ENCODE measurements at places on chromosomes 5 and 9. TPM values are rescaled to one million over a fixed set of nuclear protein-coding genes. Genes with fewer than 3 reads are reported as not detected.

- H3K36me3 ChIP-seq: peaks cover 23% of the 10 kb centered on the region
- H3K27ac ChIP-seq: no peak overlapping the region
- H3K27me3 ChIP-seq: no peaks in the 10 kb centered on the region
- DNase-seq: no peak
Measured at GRCh38 chr5:80871541-80871961, 88.6 kb upstream of the RASGRF2 start.

- H3K4me3 ChIP-seq: no peak overlapping the region
- peaks cover 7% of the 10 kb centered on the region for H3K36me3 ChIP-seq
- peaks cover 3% of the 10 kb centered on the region for H3K4me1 ChIP-seq
- H3K27me3 ChIP-seq: no peaks in the 10 kb centered on the region
Measured at GRCh38 chr5:126816649-126817048, 39.7 kb downstream of the LMNB1 start.

The CARTPT gene
- total RNA-seq: not detected

The CDH12 gene
- not detected for total RNA-seq

The COL15A1 gene
- not detected for total RNA-seq

The GADD45G gene
- 6.0 TPM for total RNA-seq

The KCNMB1 gene
- not detected for total RNA-seq

DNA sequence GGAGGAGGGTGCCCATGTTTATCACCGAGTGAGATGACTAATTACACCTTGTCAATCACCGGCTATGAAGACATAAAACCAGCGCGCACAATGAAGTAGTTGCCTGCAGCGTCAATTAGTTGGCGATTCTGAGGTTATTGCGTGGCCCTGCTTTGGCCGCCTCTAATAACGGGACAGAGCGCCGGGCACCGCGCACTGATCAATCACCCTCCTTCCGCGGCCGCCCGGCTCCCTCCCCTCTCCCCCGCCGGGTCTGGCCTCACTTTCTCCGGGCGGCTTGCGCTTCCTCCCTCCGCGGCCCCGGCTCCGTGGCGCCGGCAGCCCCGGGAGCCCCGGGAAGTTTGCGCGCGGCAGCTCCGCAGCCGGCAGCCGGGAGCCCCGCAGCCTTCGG lies 3.3 kb upstream of the LHX2 start:
- no peak overlapping the region for H3K4me3 ChIP-seq
- no peak overlapping the region for H3K27ac ChIP-seq
- peaks cover 5% of the 10 kb centered on the region for H3K4me1 ChIP-seq
- H3K36me3 ChIP-seq: no peaks in the 10 kb centered on the region
- DNase-seq: no peak

DNA sequence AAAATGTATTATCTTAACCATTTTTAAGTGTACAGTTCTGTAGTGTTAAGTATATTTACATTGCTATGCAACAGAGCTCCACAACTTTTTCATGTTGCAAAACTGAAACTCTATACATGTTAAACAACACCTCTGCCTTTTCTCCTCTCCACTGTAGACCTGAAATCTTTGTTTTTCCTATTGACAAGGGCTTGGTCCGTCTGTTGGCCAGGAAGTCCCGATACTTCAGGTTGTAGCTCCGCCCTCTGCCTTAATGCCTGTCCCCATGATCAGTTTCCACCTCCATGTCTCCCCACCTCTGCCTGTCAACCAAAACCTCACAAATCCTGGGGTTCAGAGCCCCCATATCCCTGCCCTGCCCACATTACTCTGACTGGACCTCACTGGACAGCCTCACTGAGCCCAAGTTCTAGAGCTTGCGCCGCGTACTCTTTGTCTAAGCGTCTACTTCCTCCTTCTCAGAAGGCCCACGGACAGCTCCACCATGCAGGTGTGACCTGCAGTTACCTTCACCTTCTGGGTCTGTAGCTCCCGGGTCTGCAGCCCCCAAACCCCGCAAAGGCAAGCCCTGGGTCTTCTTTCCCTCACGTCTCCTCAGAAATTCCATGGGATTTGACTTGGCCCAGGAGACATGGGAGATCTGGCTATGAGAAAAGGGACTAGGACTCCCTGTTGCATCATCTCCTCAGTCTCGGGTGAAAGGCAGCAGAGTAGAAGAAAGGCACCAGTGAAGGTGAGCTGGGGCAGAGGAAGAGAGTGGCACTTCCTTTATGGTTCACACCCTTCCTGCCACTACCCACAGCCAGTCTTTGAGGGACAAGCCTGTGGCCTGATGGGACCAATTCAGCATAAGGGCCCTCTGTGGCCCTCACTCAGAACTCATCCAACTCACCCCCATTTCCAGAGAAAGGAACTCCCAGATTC lies 8.0 kb downstream of the GLIPR2 start:
- peak overlapping the region; percentile 91 for H3K27ac ChIP-seq
- no peaks in the 10 kb centered on the region for H3K36me3 ChIP-seq
- peak overlapping the region; percentile 70 for H3K4me3 ChIP-seq
- DNase-seq: no peak
- H3K4me1 ChIP-seq: peaks cover 98% of the 10 kb centered on the region

DNA sequence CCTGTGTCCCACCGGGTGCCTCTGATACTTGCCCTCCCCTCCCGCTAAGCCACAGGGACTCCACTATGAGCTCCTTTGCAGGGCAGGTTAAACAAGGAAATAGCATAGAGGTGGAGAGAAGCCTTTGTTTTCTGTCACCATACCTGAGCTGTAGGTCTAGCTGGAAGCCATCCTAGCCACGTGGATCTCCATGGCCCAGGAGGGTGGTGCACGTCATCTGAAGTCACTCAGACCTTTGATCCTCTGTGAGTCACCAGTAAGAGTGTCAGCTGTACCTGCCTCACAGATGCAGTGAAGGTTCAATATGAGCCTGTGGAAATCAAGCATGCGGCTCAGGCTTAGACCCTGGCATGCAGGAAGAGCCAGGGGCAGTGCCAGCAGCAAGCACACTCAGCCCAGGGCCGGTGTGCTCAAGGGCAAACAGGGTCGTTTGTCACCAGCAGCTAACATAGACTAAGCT lies 55.1 kb downstream of the ASS1 start:
- no peak overlapping the region for H3K27ac ChIP-seq
- no peaks in the 10 kb centered on the region for H3K36me3 ChIP-seq
- no peak for DNase-seq
- peaks cover 26% of the 10 kb centered on the region for H3K27me3 ChIP-seq

- H3K36me3 ChIP-seq: no peaks in the 10 kb centered on the region
- H3K4me1 ChIP-seq: no peaks in the 10 kb centered on the region
- no peak overlapping the region for H3K4me3 ChIP-seq
- DNase-seq: no peak
- H3K27me3 ChIP-seq: no peaks in the 10 kb centered on the region
- H3K27ac ChIP-seq: no peak overlapping the region
Measured at GRCh38 chr5:147645197-147645596, 135.3 kb upstream of the DPYSL3 start.

- no peaks in the 10 kb centered on the region for H3K36me3 ChIP-seq
- no peak overlapping the region for H3K27ac ChIP-seq
- no peak for DNase-seq
- H3K4me1 ChIP-seq: no peaks in the 10 kb centered on the region
- no peaks in the 10 kb centered on the region for H3K27me3 ChIP-seq
Measured at GRCh38 chr5:97115932-97116331, 26.5 kb downstream of the LIX1 start.

DNA sequence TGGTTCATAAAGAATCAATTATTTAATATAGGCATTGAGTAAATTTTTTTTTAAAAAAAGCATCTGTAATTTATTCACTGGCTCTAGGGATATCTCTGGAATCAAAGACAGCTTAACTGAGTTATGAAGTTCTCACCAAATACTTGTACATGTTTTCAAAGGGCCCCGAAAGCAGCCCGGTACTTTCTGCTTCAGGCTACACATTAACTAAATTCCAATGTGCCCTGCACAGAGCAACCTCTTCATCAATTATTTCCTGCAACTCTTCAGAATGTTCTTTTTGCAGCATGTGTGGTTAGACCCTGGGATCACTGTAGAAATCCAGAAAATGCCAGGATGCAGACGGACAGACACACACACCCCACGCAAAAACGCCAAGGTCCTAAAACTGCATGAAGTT lies 209.0 kb downstream of the EFNA5 start:
- no peaks in the 10 kb centered on the region for H3K27me3 ChIP-seq
- H3K4me1 ChIP-seq: no peaks in the 10 kb centered on the region
- DNase-seq: no peak
- no peak overlapping the region for H3K4me3 ChIP-seq

DNA sequence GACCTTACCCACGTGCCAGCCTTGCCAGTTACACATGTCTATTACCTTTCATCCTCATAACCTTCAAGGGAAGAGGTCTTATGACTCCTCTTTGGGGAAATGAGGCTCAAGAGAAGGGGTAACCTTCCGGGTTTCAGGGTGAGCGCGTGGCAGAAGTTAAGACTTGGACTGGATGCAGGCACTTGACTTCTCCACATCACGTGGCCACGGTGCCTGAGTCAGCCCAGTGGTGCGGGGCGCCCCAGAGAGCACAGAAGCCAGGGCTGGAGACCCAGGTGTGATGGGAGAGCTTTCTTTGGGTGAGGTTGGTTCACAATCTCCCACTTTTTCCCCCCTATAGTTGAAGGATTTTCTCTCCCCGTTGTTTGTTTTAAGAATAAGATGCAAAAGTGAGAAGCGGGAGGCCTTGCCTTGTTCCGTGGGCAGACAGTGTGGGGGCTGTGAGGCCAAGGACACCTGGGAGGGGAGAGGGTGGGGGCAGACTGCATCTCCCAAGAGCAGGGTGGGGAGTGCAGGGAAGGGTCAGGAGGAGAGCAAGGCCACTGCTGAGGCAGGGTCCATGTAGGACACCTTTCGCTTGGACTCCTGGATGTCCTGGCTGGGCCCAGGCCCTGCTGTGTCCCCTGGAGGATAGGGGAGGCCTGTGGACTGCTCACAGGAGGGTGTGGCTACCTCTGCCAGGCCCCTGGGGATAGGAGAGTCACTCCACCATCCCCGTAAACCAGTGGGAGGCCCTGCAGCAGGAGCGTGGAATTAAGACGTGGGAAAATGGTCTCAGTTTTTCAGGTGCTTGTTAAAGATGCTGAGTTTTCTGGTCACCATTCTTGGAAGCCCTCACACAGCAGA lies 90.0 kb upstream of the CTSL start:
- no peaks in the 10 kb centered on the region for H3K4me1 ChIP-seq
- H3K36me3 ChIP-seq: no peaks in the 10 kb centered on the region
- H3K27ac ChIP-seq: no peak overlapping the region
- no peaks in the 10 kb centered on the region for H3K27me3 ChIP-seq
- H3K4me3 ChIP-seq: no peak overlapping the region

DNA sequence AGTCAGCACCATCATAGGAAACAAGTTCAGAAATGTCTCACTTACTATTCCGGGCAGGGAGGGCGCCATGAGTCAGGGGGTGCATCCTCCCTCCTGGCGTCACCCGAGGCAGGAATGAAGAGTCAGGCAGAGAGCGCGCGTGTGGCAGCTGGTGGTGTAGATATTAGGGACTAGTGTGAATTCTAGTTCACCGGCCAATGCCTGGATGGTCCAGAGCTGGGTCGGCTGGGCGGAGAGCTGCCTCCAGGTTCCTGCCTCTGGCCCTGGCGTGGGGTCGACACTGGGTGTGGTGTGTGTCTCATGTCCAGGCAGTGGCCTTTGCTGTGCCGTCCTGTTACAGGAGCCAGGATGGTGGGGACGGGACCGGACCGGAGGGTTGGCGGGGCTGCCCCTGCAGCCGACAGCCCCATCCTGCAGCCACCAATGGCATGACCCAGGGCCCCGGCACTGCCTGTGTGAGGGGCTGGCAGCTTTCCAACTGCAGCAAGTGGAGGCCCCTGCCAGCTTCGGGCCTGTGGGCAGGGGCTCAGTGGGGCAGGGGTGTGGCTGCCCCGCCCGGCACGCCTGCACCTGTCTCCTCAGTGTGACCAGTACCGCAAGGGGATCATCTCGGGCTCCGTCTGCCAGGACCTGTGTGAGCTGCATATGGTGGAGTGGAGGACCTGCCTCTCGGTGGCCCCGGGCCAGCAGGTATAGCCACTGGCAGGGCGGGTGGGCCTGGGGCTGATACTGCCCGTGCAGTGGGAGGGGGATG lies 9.1 kb downstream of the DIPK1B start:
- no peak for DNase-seq
- H3K27me3 ChIP-seq: peaks cover 13% of the 10 kb centered on the region
- H3K4me3 ChIP-seq: no peak overlapping the region
- peaks cover 5% of the 10 kb centered on the region for H3K4me1 ChIP-seq

- H3K27me3 ChIP-seq: peaks cover 6% of the 10 kb centered on the region
- no peaks in the 10 kb centered on the region for H3K36me3 ChIP-seq
- no peaks in the 10 kb centered on the region for H3K4me1 ChIP-seq
- H3K4me3 ChIP-seq: no peak overlapping the region
- DNase-seq: no peak
- no peak overlapping the region for H3K27ac ChIP-seq
Measured at GRCh38 chr5:174402222-174402812, 322.1 kb upstream of the MSX2 start.

The NSG2 gene
- total RNA-seq: not detected

The PCDHB8 gene
- not detected for total RNA-seq

DNA sequence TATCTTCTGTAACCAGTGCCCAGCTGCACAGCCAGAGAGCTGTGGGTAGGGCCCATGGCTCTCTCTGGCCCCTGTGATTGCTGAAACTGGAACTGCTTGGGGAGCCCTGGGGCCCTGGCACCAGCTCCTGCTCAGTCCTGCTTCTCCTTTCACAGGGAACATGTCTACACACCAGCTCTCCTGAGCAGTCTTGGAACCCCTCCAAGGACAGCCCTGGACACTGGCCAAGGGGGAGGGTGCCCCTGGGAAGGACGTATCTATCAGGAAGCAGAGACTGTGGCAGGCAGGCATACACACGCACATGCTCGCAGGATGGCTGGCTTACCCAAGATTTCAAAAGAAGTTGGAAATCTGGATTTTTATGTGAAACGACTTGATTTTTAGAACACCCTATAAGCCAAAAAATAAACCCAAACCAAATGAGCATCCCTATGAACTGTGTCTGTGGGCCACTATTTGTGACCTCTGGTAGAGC lies 8.8 kb upstream of the TRAF1 start:
- H3K27ac ChIP-seq: peak overlapping the region; percentile 75
- peaks cover 62% of the 10 kb centered on the region for H3K4me1 ChIP-seq
- no peaks in the 10 kb centered on the region for H3K27me3 ChIP-seq
- no peaks in the 10 kb centered on the region for H3K36me3 ChIP-seq

DNA sequence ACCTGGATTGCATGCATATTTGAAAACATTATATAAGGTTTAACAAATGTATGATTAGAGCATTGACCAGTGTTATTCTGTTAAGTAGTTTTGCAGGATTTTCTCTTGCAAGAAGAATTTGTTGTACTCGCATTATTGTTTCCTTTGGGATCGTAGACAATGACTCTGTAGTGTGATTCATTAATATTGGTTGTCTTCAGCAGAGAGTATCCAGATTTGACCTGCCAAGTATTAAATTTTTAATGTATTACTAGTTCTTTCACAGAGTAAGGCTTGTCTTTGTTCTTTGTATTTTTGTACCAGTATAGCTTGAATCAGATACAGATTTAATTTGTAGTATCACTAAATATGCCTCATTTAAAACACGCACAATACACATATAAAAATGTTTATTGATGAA lies 155.0 kb downstream of the PBX3 start:
- H3K27me3 ChIP-seq: no peaks in the 10 kb centered on the region
- no peak for DNase-seq
- H3K4me1 ChIP-seq: no peaks in the 10 kb centered on the region
- H3K4me3 ChIP-seq: no peak overlapping the region
- no peaks in the 10 kb centered on the region for H3K36me3 ChIP-seq

The ITK gene
- 466 TPM for total RNA-seq

The ZNF618 gene
- total RNA-seq: 1.4 TPM

The STXBP1 gene
- total RNA-seq: 17.3 TPM
